ENCODE measurements at places on chromosomes 5 and 9.

DNA sequence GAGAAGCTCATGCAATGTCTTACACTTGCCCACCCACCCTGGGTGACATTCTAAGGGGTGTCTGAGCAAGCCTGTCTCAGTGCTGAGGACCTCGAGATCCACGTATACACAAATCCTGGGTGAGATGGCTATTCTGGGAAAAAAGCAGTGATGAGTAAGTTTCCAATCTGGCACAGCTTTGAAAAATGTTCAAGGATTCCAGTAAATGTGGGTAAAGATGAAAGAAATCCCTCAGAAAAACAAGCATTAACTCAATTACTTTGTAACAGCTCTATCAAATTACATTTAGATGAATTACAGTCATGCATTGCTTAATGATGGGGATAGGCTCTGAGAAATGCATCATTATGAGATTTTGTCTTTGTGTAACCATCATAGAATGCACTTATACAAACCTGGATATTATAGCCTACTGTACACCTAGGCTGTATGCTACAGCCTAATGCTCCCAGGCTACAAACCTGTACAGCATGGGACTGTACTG is 26.9 kb downstream of the GOLM1 start:
- DNase-seq, result no peak

DNA sequence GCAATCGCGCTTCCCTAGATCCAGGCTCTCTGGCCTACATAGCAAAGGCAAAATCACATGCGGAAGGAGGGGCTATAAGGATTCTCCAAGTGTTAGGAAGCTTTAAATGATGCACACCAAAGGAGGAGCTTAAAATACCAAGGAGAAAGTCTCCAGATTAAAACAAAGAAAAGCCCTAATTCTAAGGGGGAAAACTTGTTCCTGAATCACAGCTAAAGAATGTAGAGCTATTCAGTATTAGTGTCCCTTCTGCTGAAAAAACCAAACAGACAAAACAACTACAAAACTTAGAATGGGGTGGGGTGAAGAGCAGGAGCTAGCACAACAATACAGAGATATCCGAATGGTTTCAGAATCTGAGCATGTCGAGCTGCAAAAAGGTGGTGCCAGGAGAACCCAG is 213.7 kb downstream of the DCP2 start:
- no peak for DNase-seq

GRCh38 chr9:71908825-71909224 is 2.2 kb downstream of the ABHD17B start:
- no peak for DNase-seq

DNA sequence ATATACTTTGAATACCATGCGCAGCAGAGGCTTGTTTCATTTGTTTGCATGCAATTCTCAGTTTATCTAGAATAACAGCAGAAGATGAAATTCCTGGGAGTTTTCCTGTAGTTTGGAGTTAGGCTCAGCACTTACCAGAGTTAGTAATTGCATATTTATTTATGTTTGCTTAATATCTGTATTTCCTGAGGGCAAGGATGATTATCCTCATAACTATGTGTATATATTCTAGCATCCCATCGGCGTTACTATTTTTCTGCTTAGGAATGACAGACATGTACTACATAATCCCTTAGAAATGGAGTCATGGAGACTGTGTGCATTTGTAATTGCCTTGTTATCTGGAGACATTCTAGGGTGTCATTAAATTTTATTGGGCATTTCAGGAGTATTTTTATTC is 1184.8 kb downstream of the DTWD2 start:
- no peak for DNase-seq

GRCh38 chr9:105295201-105295550 is 50.7 kb downstream of the SLC44A1 start:
- DNase-seq, result no peak

DNA sequence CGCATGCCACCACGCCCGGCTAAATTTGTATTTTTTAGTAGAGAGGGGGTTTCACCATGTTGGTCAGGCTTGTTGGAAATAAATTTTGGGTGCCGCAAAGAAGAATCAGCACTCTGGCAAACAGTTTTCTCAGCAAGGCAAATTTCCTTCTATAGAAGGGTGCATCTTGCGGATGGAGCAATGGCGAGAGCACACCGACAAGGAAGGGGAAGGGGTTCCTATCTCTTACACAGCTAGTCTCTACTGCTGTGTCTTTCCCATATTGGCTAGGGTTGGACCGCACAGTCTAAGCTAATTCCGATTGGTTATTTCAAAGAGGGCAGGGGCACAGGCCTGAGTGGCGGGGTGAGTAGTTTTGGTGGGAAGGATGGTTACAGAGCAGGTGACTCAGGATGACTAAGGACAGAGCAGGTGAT is 707 bp downstream of the GTF3C5 start:
- DNase-seq, result no peak

DNA sequence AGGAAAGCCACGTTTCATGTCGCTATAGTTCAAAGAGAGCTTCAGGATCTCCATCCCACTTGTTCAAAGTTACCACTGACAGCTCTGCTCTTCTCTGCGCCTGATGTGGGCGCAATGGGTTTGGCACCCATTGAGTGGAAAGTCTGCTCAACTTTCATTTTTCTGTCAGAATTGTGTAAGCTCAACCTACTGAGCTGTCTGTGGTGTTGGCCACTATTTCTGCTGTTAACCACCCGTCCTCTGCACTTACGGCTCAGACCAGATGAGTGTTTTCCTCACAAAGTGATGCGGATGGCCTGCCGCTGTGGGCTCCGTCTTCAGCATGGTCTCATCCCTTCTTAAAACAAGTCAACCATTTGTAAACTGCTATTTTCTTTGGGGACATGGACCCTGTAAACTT is 131.2 kb downstream of the WNK2 start:
- DNase-seq, result no peak
